Esophagus muscularis mucosa (tissue), 4 donors: ENCODE measurements at places on chromosomes 13 and 19.

DNA sequence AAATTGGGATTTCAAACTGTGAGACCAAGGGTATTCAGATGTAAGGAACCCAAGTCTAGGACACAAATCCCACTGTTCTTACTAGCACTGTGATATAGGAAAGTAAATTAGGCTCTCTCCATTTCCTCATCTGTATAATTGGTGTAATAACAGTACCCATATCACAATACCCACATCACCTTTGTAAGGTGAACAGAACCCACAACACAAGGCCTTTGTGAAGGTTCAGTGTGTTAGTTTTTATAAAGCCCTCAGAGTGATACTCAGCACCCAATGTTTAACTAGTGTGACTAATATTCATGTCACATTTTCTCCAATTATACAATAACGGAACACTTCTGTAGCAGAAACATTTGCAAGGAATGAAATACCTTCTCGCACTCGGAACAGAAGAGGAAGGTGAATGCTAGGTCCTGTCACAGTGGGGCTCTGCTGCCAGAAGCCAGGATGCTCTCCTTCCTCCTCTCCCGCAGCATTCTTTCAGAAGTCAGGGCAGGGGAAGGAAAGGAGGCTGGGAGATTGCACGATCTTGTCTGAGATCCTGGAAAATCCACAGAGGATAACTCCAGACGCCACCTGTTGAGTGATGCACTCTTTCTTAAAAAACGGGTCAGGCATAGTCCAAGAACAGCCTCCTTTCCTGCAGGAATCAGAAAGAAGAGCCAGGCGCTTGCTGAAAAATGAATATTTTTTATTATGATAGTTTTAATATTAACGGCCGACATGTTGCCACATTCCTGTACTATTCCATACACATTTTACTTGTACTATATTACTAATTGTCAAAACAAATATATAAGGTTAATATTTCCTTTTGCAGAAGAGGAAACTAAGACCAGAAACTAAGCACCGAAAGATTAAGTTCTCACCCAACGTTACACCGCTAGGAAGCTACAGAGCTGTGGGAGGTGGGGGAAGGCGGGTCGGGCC is 762 bp downstream of the ZNF45 start:
- no peak for DNase-seq

- no peak for DNase-seq
These were observed 18.0 kb downstream of the CLASRP start for GRCh38 chr19:45056831-45057230.

- no peak for DNase-seq
These were observed 878.8 kb upstream of the KLHL1 start for GRCh38 chr13:70987043-70987442.

DNA sequence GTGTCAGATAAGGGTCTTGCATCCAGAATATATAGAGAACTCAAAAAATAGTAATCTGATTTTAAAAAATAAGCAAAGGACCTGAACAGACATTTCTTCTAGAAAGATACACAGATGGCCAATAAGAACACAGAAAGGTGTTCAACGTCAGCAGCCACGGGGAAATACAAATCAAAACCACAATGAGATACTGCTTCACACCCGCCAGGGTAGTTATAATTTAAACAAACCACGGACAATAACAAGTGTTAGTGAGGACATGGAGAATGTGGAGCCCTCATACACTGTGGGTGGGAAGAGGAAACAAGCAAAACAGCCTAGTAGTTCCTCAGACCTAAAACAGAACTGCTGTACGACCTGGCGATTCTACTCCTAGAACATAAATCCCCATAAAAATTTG is 26.7 kb upstream of the NAPA start:
- DNase-seq: no peak

DNA sequence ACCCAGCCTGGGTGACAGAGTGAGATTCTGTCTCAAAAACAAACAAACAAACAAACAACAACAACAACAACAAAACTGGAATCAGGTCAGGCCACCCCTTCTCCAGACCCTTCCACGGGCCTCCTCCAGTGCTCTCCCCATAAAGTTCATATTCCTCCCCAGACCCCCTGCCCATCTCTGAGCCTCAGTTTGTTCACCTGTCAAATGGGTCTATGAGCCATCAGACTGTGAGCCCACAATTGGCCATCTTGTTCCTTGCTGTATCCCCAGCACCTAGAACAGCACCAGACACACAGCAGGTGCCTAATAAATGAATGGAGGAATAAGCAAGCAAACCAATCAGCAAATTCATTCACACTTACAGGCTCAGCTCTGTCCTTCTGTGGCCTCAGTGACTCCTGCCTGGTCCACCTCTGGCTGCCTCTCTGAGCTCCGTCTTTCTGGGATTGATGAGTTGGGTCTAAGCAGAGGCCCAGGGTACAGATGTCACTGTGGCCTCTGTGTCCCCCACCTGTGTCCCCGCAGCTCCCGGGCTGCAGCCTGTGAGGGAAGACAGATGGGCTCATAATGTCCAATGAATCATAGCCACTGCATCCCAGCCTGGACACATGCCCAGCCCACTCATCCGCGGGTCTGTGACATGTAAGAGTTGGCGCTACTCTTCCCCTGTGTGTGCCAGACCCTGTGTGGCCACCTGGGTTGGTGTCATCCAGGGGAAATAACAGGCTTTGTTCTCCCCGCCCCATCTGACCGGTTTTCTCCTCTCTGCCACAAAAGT is 19.6 kb upstream of the PTPRS start:
- DNase-seq: no peak

GRCh38 chr19:55368701-55369563 is 1.3 kb downstream of the IL11 start:
- DNase-seq: no peak

- DNase-seq: no peak
These were observed 457.4 kb downstream of the DIAPH3 start for GRCh38 chr13:59706101-59706976.

- DNase-seq: no peak
These were observed 45.6 kb upstream of the ZNF562 start for GRCh38 chr19:9720541-9720940.

DNA sequence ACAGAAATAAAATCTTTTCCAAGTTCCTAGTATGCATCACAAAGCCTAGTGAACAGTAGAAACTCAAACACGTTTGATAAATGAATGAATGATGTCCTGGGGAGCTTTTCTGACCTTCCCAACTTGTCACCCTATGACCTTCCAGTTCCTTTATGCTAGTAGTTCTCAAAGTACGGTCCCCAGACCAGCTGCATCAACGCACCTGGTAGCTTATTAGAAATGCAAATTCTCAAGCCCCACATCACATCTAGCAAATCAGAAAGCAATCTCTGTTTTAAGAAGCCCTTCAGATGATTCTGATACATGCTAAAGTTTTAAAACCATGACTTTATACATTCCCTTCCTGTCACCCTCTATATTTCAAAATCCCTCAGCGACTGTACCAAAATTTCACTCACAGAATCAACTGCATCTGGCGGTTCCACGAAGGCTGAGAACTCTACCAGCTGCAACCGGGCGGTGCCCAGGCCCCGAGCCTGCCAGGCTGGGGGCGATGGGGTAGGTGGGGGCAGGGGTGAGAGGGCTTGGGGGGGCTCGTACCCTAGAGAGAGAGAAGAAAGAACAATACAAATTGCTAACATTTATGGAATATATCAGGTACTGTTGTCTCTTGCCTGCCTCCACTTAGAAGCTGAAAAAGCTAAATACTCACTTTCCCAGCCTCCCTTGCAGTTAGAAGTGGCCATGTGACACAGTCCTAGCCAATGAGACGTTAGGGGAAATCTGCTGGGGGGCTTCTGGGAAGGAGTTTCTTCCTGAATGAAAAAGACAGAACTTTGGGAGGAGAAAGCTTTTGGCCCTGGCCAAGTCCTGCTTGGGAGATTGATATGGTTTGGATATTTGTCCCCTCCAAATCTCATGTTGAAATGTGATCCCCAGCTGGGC is 13.3 kb downstream of the CD37 start:
- DNase-seq: no peak

DNA sequence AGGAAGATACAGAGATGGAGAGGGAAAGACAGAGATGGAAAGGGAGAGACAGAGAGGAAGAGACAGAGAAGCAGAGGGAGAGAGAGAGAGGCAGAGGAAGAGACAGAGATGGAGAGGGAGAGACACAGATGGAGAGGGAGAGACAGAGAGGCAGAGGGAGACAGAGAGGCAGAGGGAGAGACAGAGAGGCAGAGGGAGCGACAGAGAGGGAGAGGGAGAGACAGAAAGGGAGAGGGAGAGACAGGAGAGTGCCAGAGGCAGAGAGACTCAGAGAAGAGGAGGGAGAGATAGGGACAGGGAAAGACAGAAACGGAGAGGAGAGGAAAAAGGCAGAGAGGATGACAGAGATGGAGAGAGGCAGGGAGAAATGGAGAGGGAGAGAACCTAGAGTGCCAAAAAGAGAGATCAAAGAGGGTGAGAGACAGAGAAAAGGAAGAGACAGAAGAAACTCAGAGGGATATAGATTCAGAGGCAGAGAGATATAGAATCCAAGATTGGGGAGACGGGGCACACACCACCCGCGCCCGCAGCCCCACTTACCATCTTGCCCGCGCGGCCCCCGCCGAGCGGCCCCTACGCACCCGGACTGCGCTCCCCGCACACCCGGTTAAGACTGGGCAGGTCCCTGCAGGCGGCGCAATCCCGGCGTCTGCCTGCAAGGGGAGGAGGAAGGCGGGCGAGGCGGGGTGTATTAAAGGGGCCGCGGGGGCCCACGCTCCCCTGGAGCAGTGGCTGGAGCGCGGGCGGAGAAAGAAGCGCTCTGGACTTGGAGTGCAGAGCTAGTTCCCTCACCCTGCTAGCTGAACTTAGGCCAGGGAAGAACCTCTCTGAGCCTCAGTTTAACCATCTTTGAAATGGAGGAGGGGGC is 10.7 kb downstream of the TM6SF2 start:
- DNase-seq: no peak

- DNase-seq: no peak
These were observed 16.0 kb downstream of the NAPSA start for GRCh38 chr19:50349277-50350057.

DNA sequence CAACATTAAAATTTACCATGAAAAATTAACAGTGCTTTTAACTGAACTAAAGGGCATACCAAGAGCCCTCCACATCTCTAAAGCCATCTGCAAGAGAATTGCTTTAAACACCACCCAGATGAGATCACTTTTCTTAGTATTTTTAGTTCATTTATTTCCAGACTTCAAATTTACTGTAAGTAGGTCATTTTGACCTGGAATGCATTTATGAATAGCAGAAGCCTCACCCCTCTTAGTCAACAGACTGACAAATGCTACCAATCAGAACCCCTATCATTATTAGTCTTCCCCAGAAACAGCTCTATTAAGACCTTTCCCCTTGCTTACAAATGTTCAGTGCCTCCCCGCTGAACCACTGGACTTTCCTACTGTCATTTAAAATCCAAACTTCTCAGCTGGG is 27.3 kb downstream of the RUBCNL start:
- DNase-seq: no peak

- DNase-seq: no peak
These were observed 2.3 kb downstream of the CEACAM18 start for GRCh38 chr19:51480590-51480989.

DNA sequence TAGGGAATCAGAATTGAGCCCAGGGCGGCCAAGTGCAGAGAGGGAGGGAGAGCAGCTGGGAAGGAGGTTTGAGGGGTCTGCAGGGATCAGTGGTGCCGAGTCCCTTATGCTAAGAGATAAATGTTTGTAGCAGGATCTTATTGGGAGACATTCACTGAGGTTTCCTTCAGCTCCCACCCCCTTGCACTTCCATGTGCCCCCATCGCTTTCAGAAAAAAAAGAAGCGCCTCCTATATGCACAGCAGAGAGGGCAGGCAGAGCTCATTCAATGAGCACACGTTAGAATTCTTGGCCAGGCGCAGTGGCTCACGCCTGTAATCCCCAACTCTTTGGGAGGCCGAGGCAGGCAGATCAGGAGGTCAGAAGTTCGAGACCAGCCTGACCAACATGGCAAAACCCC is 28.0 kb downstream of the CYP4F2 start:
- DNase-seq: no peak

DNA sequence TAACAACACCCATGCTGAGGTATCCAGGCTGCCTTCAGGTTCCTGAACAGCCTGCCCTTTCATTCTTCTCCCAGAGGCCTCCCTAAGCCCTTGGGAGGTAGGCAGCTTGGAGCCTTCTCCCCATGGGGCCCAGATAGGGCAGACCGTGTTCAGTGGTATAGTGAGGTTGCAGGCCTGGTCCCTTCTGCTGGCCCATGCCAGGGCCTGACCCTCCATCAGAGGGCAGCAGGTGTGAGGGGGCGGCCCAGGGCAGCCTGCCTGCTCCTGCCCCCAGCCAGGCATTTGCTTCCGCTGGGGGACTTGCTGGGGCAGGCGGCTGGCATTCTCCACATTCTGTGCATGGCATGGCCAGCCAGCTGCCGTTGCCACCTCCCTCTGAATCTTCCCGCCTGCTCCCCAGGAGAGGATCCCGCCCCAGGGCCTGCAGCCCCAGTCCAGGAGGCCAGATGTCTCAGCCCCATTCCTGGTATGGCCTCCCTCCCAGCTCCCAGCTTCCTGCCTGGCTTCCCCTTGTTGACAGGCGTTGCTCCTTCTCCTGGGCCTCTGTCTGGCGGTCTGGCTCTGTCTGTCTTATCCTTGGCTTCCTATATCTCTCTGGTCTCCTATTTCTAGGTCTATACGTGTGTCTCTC is 8.9 kb downstream of the CIC start:
- no peak for DNase-seq

DNA sequence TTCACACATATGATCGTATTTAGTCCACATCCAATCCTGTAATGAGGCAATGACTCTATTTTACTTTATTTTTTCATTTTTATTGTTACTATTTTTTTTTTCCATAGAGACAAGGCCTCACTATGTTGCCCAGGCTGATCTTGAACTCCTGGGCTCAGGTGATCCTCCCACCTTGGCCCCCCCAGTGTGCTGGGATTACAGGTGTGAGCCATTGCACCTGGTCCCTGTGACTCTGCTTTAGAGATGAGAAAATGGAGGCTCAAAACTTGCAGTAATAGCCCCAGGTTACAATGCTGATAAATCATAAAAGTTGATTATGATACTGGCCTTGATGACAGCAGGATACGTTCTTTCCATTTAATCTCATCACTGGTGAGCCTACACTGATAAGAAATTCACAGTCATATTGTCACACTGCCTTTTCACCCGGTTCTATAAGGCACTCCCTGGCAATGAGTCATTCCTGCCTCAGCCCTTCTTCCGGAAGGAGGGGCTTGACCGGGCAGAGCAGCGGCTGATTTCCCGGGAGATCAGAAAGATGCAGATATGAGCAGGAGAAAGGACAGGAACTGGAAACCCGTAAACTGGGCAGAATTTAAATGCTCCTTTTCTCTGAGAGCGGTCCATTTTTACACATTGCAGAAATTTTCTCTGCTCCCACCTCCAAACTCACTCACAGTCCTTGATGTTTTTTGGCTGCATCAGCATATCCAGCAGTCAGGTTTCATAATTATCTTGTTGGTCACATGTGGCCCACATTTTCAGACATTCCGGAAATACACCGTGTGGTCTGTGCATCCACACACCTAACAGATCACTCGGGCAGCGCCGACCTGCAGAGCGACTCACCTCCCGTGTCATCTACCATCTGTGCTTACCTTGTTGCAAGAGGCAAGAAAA is 616.4 kb downstream of the EFNB2 start:
- no peak for DNase-seq

- no peak for DNase-seq
These were observed 1004.8 kb downstream of the OLFM4 start for GRCh38 chr13:54033323-54033861.
